ENCODE measurements at places on chromosomes 11 and 22.

- DNase-seq, result no peak
Observed at GRCh38 chr22:46378426-46379065, 43.0 kb downstream of the TRMU start.

GRCh38 chr11:12213883-12214282 is 103.5 kb downstream of the MICAL2 start:
- DNase-seq, result no peak

DNA sequence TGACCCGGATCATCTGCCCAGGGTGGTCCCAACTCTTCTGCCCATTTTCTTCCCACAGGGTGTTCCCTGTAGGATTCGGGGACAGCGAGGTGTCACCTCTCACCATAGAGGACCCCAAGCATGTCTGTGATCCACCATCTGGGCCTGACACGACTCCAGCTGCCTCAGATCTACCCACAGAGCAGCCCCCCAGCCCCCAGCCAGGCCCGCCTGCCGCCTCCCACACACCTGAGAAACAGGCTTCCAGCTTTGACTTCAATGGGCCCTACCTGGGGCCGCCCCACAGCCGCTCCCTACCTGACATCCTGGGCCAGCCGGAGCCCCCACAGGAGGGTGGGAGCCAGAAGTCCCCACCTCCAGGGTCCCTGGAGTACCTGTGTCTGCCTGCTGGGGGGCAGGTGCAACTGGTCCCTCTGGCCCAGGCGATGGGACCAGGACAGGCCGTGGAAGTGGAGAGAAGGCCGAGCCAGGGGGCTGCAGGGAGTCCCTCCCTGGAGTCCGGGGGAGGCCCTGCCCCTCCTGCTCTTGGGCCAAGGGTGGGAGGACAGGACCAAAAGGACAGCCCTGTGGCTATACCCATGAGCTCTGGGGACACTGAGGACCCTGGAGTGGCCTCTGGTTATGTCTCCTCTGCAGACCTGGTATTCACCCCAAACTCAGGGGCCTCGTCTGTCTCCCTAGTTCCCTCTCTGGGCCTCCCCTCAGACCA is 24.0 kb downstream of the CSF2RB start:
- DNase-seq, result no peak

GRCh38 chr11:29482510-29482909 is 534.3 kb downstream of the KCNA4 start:
- no peak for DNase-seq

GRCh38 chr11:90493379-90493778 is 270.5 kb upstream of the CHORDC1 start:
- no peak for DNase-seq

DNA sequence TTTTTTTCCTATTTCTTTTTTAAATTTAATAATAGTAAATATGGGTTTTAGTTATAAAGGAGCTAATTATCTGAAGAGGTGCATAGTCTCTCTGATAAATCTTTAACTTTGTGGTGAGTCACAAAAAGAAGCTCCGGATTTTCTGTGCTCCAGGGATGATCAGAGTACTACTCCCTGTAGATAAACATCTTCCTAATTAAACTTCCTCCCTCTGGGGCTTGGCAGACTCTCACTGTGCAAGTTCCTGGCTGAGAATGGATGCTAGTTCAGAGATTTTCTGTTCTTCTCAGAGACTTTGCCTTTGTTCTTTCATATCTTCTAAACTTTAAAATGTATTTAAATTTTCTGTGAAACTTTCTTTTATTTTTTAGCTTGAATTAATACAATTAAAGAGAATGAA is at the start of gene OR10G7:
OR10G7 (minus strand) TSS at position 72 of the 400 bp plus-strand sequence. CDS start 2,324 bp downstream, outside the sequence.
- no peak for DNase-seq
